ENCODE measurements at places on chromosomes 2 and 18.
A peak's percentile ranks its signal among the peaks of the same experiment; 100 is the strongest.

- DNase-seq: no peak
Measured at GRCh38 chr2:201258666-201259615, 1.4 kb upstream of the CASP8 start.

DNA sequence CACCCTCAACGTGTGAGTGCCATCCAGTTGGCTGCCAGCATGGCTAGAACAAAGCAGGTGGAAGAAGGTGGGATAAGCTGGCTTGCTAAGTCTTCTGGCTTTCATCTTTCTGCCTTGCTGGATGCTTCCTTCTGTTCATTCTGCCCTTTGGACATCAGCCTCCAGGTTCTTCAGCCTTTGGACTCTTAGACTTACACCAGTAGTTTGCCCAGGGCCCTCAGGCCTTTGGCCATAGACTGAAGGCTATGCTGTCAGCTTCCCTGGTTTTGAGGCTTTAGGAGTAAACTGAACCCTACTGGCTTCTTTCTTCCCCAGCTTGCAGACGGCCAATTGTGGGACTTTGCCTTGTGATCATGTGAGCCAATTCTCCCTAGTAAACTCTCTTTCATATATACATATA lies 155.0 kb upstream of the SERTAD2 start:
- no peak for DNase-seq

DNA sequence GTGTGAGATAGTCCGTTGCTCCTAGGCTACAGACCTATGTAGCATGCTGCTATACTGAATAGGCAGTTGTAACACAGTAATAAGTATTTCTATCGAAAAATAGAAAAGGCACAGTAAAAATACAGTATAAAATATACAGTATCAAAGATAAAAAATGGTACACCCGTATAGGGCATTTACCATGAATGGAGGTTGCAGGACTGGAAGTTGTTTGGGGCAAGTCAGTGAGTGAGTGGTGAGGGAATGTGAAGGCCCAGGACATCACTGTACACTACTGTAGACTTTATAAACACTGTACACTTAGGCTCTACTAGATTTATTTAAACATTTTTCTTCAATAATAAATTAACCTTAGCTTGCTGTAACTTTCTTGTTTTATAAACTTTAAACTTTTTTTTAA lies 3.5 kb downstream of the MAP3K20 start:
- no peak for DNase-seq

DNA sequence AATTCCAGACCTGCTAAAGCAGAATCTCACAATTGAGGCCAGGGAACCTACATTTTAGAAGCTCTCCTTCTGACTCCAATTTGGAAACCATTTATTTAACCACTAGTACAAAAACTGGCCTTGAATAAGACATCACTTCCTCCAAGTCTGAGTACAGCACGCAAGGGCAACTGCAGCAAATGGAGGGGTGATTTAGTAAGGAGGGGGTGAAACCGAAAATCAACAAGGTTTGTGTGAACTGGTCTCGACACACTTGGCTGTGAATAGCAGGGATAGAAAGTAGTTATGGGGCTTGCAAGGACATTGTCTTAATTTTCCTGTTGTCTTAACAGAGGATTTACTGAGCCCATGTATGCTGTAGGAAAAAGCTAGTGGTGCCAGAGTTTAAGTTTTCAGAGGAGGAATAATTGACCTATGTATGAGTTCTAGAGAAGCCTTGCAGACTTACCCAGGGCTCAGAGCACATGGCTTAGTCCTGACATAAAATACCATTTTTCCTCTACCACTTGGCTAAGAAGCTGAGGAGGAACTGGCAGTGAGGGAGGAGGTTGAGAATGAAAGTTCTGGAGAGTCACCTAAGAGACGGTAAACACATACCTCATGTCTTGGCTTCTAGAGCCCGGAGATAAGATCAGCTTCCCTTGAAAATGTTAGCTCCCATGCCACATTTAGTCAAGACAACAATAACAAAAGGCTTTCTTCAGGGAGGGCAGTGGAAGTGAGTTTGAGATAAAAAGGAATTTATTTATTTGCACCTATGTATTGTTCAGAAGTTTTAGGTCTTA lies 114.8 kb downstream of the SMAD2 start:
- DNase-seq: peak; percentile 6

DNA sequence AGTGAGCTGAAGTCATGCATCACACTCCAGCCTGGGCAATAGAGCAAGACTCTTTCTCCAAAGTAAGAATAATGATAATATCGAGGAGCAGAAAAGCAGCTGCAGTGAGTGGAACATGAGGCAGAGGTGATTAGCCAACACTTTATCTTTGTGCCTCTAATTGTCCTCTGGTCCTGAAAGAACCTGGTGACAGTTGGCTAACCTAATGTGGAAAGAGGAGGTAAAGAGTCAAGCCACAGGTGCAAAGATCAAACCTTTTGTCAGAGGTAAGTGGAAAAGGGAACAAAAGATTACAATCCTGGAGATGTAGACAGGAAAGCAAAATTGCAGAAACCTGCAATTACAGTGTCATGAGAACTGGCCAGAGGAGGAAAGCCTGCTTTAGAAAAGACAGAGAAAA lies 53.5 kb upstream of the LCLAT1 start:
- no peak for DNase-seq

GRCh38 chr2:134167015-134167414 lies 86.9 kb upstream of the MGAT5 start:
- DNase-seq: no peak

DNA sequence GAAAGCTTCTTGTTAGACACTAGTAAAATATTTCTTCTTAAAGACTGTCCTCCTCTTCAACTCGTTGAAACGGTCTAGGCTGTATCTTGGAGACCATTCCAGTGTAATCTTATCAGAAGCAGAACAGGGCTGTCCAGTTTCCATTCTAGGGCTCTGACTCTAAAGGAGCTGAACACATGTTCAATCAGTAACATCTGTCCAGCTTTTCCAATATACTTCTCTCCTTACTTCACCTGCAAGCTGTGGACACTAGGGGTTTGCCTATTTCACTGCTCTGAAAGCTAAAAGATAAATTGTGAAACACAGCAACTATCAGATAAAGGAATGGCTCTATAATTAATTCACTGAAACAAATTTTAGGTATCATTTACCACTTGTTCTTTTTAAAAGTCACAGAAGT lies 73.8 kb downstream of the ZNF385B start:
- no peak for DNase-seq

- DNase-seq: peak; percentile 79
Measured at GRCh38 chr2:180125245-180125962, 118.3 kb upstream of the CWC22 start.

GRCh38 chr2:2112416-2113105 lies 218.5 kb downstream of the MYT1L start:
- no peak for DNase-seq

DNA sequence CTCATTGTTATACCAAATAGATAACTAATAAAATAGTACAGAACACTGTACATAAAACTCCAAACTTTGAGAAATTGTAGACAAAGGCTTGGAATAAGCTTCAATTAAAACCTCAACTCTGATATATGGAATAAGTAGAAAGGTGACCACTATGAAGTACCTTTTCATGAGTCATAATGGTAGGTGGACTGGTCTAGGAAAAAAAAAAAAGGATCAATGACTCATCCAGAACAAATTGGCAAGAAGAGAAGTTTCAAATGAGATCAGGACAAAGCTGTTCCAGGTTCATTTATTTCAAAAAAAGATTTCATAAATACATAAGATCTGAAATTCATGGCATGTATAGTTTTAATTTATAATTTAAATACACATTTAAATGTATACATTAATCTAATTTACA lies 769.7 kb downstream of the SUCLG1 start:
- DNase-seq: no peak

DNA sequence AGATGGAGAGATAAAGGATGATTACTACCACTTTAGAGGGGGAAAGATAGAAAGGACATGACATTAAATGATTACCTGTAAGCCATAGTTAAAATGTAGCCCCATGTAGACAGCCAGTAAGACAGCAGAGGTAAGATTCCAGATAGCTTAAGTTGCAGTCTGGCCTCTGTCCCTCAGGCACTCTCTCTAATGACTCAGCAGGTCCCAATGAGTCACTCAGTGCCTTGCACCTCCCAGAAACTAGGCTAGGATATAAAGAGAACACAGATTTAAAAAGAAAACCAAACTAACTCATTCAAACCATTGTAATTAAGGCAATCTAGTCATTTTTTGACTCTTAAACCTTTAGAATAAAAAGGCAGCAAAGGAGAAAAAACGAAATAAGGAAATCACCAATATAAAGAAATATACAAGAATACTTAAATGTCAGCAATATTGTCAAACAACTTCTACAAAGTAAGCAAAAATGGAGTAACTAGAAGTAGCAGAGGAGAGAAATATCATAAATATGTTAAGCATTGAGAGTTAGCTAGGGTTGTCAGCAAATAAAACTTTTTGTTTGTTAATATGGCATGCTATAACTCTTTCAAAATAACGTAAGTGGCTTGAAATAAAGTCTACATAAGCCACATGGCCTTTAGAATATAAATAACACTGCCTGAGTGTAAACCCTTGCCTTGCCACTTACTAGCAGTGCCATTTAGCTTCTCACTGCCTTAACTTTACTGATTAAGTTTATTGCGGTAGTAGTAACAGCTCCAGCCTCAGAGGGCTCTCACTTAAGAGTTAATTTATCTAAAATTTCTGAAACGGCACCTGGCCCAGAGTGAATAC lies 48.5 kb downstream of the SOCS6 start:
- peak; percentile 49 for DNase-seq

DNA sequence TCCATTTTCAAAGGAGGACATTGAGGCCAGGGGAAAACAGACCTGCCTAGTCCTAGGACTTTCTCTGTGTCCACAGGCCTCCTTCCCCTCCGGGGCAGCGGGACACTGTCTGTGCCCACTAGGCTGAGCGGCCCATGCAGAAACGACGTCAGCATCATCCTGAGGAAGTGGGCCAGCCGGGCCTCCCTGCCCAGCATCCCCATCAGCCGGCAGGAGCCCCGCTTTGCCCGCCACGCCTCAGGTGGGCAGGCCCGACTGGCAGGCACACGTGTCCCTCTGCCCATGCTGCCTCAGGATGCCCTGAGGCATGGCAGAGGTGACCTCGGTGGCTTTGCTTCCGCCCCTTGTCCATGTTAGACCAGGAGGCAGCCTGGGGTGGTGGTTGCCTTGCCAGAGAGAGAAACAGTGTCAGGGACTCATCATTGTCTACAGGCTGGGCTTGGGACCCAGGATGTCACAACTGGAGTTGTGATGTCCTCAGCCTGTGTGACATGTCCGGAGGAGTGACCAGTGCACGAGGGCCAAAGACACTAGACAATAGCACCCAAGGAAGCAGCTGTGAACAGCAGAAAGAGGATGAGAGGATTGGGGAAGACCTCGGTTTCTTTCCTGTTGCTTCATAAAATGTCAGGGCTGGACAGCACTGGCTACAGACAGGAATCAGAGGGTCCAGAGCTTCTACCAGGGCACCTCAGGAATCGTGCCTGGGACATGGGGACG lies 36.8 kb downstream of the TOGARAM2 start:
- DNase-seq: no peak

DNA sequence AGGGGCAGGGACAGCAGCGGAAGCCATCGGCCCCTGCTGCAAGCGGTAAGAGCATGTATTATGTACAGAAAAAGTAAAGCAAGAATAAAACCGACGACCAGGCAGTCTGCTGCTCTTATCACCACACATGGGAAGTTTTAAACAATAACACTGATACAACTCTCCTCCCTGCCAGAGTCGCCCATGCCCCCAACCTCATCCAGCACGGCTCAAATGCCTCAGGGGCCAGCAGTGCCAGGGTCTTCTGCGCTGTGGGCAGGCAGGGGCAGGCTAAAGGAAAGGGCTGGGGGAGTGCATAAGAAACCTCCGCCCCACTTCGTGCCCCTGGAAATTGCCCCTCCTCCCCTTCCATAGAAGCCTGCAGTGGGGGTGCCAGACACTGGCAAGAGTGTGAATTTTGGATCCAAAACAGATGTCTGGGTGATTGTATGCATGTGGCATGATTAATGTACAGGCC lies 10.1 kb downstream of the TEX51 start:
- DNase-seq: no peak

GRCh38 chr2:202025816-202026215 lies 7.8 kb upstream of the FZD7 start:
- no peak for DNase-seq

DNA sequence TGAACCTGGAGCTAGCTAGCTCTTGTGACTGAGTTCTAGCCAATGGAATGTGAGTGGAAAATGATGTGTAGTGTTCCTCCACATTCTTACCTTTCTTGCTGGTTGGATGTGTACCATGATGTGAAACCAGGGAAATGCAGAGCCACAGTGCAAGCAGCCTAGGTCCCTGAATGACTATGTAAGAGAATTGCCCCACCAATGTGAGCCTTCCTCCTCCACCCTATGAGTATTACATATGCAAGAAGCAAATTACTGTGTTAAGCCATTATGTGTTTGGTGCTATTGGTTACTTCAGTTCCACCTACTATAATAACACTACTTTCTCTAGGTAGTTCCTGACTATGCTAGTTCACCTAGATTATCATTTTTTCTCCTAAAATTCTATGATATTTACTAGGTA lies 39.6 kb downstream of the LCLAT1 start:
- no peak for DNase-seq

DNA sequence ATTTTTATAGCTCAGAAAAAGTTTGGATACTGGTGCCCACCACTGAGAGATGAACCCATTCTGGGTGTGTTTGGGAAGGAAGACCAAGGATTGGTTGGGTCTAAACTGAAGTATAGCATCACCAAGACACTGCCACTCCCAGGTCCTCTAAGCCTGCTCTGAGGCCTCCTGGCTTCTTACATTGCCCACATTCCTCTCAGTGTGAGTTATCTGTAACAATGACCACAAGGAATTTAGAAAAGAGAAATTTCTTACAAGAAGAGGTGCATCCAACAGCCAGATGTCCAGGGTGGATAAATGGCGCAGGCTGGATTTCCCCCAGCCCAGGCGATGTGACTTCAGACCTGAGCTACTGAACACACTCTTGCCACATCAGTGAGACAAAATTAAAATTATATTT lies 1.6 kb upstream of the GPR45 start:
- DNase-seq: no peak

GRCh38 chr2:109436610-109437225 lies 177.0 kb downstream of the SEPTIN10 start:
- DNase-seq: no peak

GRCh38 chr18:6785411-6785810 lies 55.9 kb downstream of the ARHGAP28 start:
- no peak for DNase-seq

DNA sequence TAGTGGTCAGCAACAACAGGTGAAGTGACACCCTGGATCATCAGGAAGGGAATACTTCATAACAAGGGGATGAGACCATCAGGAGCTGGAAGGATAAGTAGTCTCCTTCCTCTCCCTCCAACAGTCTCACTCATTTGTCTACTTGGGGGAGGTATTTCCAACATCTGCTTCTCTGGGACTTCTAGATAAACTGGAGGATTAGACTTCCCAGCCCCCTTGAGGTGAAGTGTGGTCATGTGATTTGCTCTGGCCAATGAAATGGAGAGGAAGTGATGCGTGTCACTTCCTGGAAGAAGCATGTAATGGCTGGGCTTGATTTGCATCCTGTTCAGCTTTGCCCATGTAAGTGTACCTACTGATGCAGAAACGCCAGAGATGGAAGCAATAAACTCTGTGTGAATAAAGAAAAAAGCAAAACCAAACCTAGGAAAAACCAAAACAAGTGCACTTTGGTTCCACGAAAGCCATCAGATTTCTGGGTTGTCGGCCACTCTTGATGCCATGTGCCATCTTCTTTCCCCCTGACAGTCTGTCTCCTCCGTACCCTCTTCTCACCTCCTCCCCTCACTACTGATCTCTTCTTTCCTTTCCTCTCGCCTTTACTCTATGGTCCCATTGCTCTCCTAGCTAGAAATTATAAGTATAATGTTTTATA lies 76.1 kb upstream of the DNMT3A start:
- DNase-seq: no peak
